ENCODE measurements at places on chromosomes 12 and 14.

DNA sequence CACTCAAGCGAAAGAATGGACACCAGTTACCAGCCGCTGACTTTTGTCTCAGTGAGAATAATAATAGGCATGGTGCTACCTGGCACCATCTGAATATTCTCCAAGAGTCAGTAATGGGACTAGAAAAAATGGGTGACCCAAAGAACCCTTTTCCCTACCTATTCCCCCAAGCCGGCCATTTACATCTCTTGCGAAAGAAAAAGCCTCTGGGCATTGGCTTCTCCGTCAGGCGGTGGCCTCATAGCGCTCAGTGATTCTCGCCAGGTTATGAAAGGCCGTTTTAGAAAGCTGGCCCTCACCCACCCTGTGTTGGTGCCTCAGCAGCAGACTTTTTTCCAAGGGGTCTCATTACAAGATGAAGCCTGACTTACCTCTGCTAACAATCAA lies 523 bp upstream of the SLC6A15 start:
- DNase-seq, result peak; percentile 10

GRCh38 chr14:105026802-105027563 lies 6.1 kb upstream of the CDCA4 start:
- no peak for DNase-seq

GRCh38 chr12:46360370-46360769 lies 12.2 kb downstream of the SLC38A2 start:
- DNase-seq, result no peak

DNA sequence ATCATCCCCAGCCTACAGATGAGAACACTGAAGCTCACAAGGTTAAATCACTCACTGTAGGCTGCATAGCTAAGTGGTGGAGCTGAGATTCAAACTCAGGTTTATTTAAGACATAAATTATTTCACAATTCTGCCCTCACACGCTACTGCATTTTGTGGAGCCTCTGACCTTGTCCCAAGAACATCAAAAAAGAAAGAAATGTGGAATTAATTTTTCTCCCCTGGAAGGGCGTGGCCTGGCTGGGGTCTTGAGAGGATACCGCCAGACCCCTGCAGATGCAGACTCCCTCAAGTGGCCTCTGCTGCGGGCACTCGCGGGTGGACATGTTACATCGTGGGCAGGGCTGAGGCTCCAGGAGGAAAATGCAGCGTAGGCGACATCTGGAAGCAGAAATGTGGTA lies 40.6 kb downstream of the LTBP2 start:
- no peak for DNase-seq

DNA sequence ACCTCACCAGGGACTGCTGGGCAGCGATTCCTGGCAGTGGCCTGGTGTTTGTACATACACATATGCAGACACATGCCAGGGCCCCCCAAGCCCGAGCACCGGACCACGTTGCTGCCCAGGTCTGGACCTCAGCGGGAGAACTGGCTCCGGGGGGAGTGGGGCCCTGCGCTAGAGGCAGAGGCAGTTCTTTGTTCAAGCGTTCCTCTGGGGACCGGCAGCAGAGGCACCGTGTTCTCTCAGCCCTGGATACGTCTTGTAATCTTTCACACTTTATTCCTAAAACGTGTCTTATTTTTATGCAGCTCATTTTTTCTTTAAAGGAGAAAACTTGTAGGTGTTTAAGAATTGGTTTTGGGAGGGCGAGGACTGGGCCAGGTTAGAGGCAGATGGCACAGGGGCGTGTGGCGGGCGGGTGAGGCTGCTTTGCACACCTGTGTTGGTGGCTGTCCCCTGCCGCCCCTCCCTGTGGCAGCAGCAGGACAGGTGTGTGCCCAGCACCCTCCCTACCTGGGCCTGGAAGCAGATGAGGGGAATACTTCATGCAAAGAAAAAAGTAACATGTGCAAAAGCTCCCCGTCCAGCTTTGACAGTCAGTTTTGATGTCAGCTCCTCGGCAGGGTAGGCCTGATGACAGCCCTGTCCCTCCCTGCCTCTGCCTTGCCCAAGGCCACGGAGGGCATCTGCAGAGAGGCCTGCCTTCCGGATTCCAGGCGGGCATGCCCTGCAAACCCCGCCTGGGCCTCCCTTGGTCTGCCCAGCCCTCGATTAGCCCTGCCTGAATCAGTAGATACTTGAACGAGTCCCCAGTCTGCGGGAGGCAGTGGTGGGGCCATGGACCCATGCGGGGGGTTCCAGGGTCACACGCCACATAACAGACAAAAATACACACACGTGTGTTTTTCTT lies 7.0 kb upstream of the PUS1 start:
- DNase-seq, result no peak

DNA sequence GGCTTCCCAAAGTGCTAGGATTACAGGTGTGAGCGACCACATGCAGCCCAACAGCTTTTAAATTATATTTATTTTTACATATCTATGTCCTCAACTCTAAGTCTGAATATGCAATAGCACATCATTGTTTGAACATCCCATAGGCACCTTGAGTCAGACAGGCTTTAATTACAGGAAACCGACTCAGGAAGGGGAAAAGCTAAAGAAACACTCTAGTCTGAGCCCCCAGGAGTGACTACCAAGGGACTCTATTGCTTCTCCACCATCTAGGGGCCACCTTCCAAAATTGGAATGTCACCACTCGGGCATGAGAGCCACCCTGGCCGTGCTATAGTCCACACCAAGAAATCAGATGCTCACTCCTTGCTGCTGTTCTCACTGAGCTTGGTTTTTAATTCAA lies 14.0 kb upstream of the MFAP5 start:
- no peak for DNase-seq

GRCh38 chr12:42935756-42936155 lies 346.2 kb upstream of the PRICKLE1 start:
- no peak for DNase-seq

DNA sequence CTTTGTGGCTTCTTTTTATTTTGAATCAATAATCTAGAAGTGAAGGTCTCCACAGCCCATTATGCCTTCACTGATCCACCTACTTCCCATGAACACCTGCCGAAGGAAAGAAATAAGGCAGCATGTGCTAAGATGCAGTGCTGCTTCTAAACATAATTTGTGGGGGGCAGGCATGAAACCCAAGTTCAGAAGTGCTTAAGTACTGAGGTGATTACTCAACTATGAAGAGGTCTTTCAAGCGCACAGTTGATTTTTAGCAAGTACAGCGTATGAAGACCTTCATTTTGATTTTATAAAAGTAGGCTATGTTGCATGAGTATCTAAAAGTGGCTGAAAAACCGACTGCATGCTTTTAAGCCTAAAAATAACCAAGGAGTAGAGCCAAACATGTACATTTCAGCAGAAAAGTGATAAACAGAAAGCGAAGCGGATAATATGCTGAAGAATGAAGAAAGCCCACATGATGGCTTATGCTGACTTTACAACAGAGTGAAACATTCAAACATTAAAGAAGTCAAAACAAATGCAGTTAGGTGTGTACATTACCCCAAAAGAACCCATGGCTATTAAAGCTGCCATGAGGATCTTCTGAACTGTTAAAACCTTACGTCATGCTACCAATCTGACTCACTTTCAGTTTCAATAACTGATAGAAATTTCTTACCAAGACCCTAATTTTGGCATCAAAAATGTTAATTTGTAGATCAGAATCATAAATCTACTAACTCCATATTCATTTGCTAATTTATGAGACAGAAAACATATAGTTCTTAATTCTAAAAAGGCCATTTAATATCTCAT lies 29.3 kb downstream of the KICS2 start:
- no peak for DNase-seq

DNA sequence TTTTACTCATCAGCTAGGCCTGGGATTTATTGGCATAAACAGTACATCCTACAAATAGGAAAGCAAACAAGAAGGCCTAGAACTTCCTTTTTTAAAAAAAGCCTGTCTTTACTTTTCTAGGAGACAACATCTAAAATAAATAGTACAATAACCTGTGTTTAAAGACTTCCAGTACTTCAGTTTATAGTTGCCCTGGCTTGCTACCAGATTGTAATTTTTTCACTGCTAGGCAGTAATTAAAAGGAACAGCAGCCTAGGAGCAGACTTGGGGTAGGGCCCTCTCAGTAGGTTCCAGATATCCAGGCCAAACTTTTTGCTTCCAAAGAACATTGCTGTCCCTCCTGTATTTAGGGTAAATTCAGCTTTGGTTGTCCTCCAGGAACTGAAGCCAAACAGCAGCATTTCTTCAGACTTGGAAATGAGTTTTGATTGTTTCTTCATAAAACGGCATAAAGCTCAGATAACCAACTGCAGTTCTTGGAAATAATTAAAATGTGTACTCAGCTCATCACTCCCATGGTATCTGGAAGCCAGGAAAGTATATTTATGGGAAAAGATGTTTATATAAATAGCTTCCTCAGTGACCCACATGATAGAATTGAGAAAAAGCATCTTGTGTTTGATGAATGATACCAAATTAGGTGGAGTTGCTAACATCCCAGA lies 61.7 kb downstream of the PPP1R36 start:
- DNase-seq, result no peak

DNA sequence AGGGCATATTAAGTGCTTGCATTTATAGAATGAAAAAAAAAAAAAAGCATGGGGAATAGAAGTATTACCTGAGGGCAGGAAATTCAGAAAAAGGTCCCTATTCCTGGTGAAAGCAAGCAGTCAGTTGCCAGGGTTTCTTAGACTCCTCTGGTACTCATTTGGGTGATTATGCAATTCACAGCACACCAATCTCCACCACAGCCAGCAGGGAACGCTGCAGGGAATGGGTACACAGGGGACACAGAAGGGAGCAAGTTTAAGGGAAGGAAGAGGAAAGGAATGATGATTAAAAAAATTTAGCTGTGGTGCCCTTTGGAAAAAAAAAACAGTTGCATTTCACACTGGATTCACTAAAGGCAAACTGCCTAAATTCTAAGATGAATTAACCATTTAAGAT lies 14.2 kb downstream of the BLTP3B start:
- peak; percentile 31 for DNase-seq

GRCh38 chr12:108514468-108514972 lies 557 bp upstream of the FICD start:
- no peak for DNase-seq

GRCh38 chr12:113062502-113063395 lies 6.2 kb downstream of the DTX1 start:
- no peak for DNase-seq

DNA sequence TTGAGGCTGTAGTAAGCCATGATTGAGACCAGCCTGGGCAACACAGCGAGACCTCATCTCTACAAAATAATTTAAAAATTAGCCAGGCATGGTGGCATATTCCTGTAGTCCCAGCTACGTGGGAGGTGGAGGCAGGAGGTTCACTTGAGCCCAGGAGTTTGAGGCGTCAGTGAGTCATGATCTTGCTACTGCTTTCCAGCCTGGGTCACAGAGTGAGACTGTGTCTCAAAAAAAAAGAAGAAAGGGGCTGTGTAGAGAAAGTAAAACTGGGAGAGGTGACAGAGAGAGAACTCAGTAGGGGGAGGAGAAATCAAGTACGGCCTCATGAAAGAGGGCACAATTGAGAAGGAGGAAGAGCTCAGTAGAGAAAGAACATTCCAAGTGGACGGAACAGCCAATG lies 12.4 kb downstream of the TECPR2 start:
- no peak for DNase-seq

DNA sequence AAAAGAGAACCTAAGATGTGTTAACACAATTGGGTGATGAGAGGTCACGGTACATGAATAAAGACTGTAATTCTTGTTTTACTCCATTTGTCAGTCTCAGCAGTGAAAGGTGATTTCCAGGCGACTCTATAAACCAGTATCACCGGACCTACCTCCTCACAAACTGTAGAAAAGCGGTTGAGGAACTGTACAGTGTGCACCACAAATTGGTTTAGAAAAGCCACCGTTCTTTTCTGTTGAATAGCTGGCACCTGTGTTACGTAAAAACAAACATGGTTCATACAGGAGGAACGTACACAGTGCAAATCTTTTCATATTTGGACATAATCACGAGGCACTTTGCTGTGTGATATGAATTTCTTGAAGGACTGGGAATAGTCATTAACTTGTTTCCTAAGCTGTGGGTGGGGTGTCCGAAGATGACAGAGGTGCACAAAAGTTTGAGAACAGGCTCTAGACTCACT lies 663 bp downstream of the WASHC3 start:
- DNase-seq, result peak; percentile 24

DNA sequence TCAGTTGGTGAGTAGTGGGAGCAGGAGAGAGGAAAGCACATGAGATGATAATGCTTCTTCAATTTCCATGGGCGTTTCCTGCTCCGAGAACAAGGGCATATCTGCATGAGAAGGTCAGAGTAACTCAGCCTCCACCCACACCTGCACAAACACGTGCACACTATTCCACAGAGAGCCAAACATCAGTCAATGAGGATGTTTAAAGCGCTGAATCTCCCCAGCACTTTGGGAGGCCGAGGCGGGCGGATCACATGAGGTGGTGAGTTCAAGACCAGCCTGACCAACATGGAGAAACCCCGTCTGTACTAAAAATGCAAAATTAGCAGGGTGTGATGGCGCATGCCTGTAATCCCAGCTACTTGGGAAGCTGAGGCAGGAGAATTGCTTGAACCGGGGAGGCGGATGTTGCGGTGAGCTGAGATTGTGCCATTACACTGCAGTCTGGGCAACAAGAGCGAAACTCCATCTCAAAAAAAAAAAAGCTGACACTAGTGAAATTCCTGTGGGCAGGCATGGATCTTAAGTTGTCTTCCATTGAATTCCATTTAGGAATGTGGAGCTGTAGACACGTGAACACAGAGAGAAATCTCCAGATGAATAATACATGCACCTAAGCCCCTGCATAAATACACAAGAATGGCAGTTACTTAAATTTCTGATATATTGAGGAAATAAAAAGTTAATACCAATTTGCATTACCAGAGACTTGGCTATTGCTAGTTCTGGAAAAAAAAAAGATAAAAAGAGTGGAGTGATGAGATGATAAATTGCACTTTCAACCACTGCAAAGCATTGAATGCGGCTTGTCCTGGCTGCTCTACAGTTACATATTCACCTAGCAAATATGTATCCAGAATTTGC lies 1097.4 kb upstream of the TMEM132C start:
- DNase-seq, result no peak

- DNase-seq, result no peak
Observed at GRCh38 chr12:100114574-100114973, 28.1 kb downstream of the BLTP3B start.

DNA sequence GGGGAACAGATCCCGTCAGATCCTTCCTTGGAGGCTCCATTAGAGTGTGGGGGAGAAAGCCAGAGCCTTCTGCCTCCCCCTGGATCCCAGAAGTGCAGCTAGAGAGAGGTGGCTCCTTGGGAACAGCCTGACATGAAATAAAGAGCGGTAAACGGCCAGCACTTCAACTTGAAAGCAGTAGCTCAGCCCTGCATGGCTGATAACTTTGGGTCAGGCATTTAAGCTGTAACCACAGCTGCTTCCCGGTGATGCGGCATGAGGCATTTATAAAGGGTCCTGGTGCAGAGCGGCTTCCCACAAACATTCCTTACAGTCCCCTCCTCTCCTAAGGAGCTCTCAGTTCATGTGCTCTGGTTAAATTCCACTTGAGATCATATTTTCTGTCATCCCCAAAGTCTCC lies 960.3 kb downstream of the VRK1 start:
- no peak for DNase-seq

GRCh38 chr14:41488401-41488800 lies 118.3 kb upstream of the LRFN5 start:
- no peak for DNase-seq

GRCh38 chr12:1587927-1588574 lies 6.3 kb downstream of the FBXL14 start:
- no peak for DNase-seq

GRCh38 chr14:97655169-97655948 lies 858.2 kb downstream of the VRK1 start:
- DNase-seq, result peak; percentile 13

Measured in hepatocyte (in vitro differentiated cells).